Parietal lobe (tissue), 2 donors: ENCODE measurements at places on chromosomes 13 and 19. TPM values are rescaled to one million over a fixed set of nuclear protein-coding genes. Genes with fewer than 3 reads are reported as not detected.

Gene ZNF729
- total RNA-seq = not detected

Gene TPRX1
- not detected for total RNA-seq

Gene LSR
- 3.1 TPM for total RNA-seq

Gene ZNF813
- 4.7 TPM for total RNA-seq

Gene SIGLEC9
- 0.31 TPM for total RNA-seq

Gene ATP7B
- total RNA-seq = 32.2 TPM

Gene ERFL
- total RNA-seq = not detected

Gene NKPD1
- total RNA-seq = 0.63 TPM

Gene PSG6
- not detected for total RNA-seq

Gene MISP3
- total RNA-seq = 0.63 TPM

Gene TMIGD2
- 0.31 TPM for total RNA-seq

Gene VSTM1
- not detected for total RNA-seq

Gene CYP4F2
- not detected for total RNA-seq

Gene MRI1
- 32.9 TPM for total RNA-seq

Gene KCNJ14
- total RNA-seq = 1.6 TPM

Gene SIGLECL1
- not detected for total RNA-seq

Gene CCDC194
- total RNA-seq = not detected

Gene ETV2
- total RNA-seq = 0.94 TPM

Gene CBY2
- not detected for total RNA-seq

Gene ZNF763
- 9.1 TPM for total RNA-seq

Gene NXNL1
- total RNA-seq = not detected

Gene ZNF850
- 8.8 TPM for total RNA-seq

Gene EMC10
- 51.3 TPM for total RNA-seq

Gene ADGRE2
- total RNA-seq = 0.31 TPM

Gene LIG1
- 46.3 TPM for total RNA-seq
